Stimulated activated CD4-positive, alpha-beta T cell treated with anti-CD3 and anti-CD28 coated beads, Interleukin-4, amount 100 ng/mL, for 1 hour (primary cell): ENCODE measurements at places on chromosomes 7 and 10.

- no peak for DNase-seq
These were observed 16.1 kb downstream of the COL26A1 start for GRCh38 chr7:101378751-101379174.

GRCh38 chr7:30869794-30870611 is 41.6 kb upstream of the AQP1 start:
- DNase-seq = no peak

DNA sequence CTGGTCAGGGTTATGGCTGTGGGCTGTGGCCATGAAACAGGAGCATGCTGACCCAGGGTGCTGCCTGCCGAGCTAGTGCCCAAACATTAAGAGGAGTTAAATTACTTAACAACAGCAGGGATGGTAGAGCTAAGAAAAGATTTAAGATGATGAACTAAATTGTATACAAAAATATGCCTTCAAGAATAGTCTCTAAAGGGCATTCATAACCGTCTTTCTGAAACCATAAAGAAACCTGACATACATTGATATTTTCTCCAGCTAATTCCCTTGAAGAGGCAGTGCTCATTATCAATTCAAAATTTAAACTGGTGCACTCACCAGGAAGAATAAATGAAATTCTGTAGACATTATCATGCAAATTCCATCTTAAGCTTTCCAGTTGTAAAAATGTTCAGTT is 265.8 kb upstream of the TAC1 start:
- no peak for DNase-seq

DNA sequence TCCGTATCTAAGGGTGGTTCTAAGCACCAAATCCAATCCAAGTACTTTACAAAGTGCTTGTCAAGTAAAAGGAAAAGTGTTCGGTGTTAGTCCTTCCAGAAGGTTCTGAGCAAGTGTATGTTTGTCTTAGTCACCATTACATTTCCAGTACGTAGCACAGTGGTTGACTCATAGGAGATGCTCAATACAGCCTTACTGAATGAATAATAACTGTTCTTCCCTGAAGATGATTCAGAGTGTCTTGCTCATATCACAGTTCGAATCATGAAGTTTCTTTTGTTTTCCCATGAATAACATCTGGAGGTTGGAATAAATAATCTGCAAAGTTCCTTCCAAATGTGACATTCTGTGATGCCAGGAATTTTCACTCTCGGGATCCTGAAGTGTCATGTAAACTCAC is 53.4 kb downstream of the WNT2 start:
- no peak for DNase-seq

DNA sequence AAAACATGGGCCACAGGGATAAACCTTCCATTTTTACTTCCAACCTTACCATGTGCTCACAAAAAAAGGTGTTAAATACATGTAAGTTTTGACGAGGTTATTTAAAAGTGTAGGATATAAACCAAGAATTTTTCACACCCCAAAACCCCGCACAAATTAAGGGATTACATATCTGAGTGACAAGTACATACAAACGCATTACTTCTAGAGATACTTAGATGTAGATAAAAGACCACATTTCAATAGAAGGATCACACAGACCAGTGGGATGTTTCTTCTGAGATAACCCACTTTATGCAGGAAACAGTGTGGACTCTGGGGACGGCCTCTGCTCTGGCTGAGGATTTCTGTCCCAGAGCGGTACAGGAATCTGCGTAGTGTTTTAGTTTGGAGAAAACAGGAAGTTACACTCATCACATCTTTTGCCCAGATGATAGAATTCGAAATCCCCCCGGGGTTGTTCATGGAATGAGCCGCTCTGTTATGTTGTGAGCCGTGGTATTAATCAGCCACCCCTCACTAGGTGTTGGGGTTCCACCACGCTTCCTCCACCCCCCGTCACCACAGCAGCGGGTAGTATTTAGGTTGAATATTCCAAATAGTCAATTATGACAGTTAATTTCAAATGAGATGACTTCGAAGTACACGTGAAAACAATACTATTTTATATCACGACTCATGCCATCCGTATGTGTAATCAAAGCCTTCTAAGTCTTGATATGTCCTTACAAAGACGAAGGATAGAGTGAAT is 1.3 kb upstream of the CUL1 start:
- DNase-seq = peak; percentile 55

GRCh38 chr10:42888504-42889095 is 106.0 kb downstream of the BMS1 start:
- DNase-seq = no peak

DNA sequence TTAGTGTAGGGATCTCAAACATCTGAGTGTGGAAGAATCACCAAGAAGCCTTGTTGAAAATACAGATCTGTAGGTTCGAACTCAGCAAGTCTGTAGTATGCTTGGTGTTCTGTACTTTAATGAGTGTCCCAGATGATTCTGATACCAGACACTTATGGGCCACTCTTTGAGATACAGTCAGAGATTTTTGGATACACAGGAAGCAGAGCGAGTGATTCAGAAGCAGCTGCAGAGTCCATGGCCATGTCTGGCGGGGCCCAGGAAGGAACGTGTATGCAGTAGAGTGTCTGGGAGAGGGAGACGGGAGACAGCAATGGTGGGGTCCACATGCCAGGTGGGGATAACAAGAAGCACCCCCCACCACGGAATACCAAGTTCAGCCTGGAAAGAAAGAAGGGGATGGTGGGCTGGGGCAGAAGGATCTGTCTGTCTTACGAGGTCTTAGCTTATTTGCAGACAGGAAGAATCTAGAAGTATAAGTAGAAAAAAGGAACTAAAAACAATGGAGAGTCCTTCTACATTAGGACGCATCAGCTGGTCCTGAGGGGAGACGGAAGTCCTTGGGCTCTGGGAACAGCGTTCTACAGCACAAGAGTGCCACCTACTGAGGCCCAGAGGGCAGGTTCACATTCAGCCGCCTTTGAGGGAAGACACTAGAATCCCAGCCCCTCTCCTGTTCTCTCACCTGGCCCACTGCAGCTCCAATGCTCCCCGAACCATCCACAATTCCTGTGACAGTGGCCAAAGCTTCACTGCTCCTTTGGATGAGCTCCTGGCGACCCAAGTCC is 55.4 kb downstream of the SLC37A3 start:
- no peak for DNase-seq

DNA sequence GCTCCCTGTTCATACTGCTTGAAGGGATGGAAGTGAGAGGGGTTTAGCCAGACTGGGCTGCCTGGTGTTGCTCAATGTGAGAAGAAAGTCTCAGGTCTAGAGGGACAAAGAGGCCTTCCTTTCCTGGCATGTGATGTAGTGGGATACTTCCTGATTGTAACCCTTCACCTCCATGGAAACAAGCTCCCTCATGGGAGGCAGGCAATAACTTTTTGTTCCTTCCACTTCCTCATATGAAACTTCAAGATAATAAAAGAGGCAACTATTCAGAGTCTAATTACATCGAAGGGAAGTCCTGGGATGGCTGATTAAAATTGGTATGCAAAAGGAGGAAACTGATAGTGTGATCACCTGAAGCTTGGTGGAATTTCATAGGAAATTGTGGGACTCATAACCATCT is 84.1 kb upstream of the ETV1 start:
- no peak for DNase-seq

GRCh38 chr7:73778801-73779389 is 8.8 kb upstream of the CLDN3 start:
- DNase-seq = no peak

- DNase-seq = no peak
These were observed 32.2 kb upstream of the GLI3 start for GRCh38 chr7:42269161-42269560.

- DNase-seq = no peak
These were observed 389.2 kb upstream of the KLF6 start for GRCh38 chr10:4174197-4174596.

- DNase-seq = no peak
These were observed 123.5 kb upstream of the NPVF start for GRCh38 chr7:25351761-25352160.

DNA sequence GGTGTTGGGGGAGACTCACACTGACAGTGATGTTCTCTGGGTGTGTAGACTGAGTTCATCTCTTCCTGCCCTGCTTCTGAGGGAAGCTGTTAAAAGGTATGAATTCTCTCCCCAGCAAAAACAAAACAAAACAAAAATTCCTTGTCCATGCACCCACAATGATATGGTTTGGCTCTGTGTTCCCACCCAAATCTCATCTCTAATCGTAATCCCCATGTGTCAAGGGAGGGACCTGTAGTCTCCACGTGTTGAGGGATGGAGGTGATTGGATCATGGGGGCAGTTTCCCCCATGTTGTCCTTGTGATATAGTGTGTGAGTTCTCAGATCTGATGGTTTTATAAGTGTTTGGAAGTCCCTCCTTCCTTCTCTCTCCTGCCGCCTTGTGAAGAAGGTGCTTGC is 245.5 kb downstream of the GALNT17 start:
- DNase-seq = no peak

DNA sequence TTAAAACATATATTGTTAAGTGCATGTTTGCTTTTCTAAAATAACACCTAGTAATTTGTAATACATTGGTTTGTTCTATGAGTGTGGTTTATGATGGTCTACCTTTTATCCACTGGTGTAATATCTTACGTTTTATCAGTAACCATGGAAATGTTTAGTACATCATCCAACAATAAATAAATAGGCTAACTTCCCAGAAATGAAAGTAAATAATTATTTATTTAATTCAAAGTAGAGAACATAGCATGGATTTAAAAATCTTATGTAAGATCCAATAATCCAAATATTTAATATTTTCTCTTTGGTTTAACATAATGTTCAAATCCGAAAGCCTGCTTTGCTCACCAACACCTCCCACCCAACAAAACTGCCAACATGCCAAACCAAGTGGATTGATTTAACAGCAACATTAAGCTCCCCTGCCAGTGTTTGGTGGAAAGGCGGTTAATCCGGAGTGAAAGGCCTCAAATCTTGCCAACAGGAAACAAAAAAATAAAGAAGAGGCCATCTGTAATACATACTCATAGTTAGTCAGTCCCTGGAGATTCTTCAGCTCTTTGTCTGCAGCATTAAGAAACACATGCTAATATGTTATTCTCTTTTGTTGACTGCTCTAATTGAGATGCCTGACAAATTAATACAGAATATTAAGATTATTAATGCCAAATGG is 897.8 kb downstream of the CNTNAP2 start:
- DNase-seq = no peak

DNA sequence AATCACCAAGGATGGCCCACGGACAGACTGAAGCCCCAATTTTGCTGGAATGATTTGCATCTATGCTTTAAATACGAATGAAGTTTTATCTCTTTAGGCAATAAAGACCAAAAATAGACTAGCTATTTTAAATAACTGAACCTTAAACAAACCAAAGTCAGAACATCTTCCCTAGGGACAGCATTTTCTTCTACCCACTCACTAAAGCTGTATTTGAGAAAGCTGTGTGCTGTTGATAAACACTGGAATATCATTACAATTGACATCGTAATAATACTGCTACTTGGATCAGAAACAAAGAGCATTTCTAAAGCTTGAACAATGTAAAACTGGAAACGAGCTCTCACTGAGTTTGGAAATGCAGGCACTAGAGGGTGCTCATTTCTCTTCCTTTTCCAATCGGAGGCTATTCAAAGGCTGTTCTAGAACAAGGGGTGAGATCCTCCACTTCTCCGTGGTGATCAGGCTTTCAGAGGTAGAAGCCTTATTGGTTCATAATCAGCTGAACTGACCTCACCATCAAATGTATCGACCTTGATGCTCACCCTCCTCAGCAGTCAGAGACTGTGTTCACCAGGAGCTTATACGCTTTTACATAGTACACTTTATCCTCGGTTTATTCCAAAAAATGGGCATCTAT is 225.3 kb upstream of the PRSS1 start:
- DNase-seq = no peak

DNA sequence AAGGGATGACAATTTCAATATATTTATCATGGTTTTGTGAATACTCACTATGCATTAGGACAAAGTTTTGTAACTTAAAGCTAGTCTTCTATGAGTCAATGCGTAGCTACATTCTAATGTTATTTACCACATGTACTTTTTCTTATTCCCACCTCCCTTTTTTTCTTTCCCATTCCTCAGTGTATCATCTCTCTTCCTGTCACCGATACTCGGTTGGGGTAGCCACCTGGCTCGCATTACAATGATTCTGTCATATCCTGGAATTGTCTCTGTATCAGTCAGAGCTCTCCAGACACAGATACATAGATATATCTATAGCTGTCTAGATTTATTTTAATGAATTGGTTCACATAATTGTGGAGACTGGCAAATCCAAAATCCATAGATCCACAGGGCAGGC is 9.8 kb upstream of the RALA start:
- no peak for DNase-seq

DNA sequence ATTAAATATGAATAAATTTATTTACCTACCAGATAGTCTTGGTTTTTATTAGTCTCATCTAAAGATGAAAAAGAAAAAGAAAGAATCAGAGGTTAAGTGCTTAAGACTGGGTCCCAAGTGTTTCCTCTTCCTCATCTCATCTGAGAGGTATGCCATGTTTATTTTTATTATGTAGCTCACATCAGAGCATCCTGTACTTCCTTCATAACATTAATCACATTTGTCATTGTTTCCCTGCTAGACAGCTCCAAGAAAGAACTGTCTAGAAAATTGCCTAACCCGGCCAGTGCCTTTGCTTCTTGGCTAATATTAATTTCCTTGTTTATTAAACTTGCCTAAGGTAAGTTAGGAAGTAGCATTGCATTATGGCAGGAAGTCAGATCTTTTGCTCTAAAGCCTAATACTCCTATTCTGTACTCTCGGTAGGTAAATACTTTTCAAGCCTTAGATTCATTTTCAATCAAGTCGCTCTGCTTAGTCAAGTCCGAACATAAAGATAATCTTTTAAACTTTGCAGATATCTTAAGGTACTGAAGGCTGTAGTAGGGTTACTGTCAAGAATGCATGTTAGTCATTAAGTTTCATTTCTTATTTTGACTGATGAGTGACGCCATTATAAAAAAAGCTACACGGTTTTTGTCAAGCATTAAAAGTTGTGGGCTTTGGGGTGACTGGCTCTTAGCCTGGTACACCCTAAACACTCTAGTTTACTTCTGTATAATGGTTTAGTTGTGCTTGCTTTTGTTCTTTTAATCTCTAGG is 47.4 kb downstream of the ZMYND11 start:
- DNase-seq = no peak

DNA sequence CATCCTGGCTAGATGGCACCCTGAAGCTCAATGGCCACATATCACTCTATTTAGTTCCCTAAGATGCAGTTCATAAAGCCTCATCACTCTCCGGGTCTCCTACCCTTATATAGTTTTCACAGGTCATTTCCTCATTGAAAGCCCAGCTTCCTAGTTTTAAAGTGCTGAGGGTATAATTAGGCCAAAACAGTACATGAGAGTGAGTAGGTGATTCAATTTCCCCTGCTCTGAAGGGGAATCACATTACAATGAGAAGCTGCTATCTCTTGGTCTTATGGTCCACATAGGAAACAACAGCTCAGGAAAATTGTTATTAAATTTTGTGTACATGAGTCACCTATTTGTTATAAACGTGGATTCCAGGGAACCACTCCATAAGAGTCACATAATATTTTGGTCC is 162.0 kb downstream of the SEMA3E start:
- no peak for DNase-seq

DNA sequence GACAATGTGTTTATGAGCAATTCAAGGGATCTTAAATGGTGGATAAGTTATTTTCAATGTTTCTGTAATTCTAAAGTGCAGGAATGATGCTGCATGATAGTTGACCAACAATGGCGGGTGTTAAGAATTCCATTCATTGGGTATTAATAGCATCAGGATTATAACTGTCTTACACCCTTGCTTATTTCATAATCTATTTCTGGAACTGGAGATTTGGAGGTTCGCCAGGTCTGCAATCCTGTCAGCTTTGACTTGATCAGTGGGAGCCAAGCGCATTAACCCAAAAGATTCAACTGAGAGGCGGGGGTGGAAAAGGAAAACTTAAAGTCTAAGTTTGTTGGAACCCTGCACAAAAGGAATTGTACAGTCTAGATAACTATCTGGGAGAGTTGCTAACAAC is 114.9 kb upstream of the ZEB1 start:
- no peak for DNase-seq
